Thymus (tissue), 14 donors: ENCODE measurements at places on chromosomes 2 and 18. TPM values are rescaled to one million over a fixed set of nuclear protein-coding genes. Genes with fewer than 3 reads are reported as not detected.

DNA sequence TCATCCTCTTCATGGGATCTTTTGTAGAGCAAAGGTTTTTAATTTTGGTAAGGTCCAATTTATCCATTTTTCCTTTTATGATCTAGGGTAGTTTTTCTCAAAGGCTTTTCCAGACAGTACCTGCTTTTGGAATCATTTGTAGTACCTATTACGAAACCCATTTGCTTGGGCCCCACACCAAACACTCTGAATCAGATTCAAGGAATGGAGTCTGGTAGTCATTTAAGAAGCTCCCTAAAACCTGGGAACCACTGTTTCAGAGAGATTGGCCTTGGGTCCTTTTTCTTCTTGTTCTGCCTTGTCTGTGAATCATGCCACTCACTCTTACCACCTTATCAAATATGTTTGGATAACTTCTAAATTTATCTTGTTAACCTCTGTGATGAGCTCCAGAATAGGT, 40.3 kb downstream of the OSBPL6 start:
- H3K27me3 ChIP-seq = no peaks in the 10 kb centered on the region
- H3K4me3 ChIP-seq = no peak overlapping the region
- H3K27ac ChIP-seq = no peak overlapping the region
- DNase-seq = no peak
- H3K36me3 ChIP-seq = no peaks in the 10 kb centered on the region

Gene NCKAP1
- 23.7 TPM for total RNA-seq

Gene DPY30
- total RNA-seq = 72.3 TPM

DNA sequence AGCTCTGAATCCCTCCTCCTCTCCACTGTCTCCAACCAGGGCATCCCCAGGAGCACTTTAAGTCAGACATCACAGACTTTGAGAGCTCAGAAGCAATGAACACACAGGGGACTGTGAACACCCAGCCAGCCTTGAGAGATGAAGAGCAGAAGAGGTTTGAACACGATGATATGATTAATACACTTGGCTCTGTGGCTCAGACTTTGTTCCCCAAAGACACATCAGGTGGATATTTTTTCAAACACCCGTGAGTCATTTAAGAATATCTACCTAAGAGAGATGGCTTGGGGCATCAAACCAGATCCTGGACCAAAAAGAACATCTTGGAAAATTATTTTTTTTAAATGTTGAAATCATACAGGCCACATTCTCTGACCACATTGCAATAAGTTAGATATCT, 134.9 kb upstream of the OTOS start:
- H3K27me3 ChIP-seq = no peaks in the 10 kb centered on the region
- no peaks in the 10 kb centered on the region for H3K36me3 ChIP-seq
- H3K4me3 ChIP-seq = no peak overlapping the region

DNA sequence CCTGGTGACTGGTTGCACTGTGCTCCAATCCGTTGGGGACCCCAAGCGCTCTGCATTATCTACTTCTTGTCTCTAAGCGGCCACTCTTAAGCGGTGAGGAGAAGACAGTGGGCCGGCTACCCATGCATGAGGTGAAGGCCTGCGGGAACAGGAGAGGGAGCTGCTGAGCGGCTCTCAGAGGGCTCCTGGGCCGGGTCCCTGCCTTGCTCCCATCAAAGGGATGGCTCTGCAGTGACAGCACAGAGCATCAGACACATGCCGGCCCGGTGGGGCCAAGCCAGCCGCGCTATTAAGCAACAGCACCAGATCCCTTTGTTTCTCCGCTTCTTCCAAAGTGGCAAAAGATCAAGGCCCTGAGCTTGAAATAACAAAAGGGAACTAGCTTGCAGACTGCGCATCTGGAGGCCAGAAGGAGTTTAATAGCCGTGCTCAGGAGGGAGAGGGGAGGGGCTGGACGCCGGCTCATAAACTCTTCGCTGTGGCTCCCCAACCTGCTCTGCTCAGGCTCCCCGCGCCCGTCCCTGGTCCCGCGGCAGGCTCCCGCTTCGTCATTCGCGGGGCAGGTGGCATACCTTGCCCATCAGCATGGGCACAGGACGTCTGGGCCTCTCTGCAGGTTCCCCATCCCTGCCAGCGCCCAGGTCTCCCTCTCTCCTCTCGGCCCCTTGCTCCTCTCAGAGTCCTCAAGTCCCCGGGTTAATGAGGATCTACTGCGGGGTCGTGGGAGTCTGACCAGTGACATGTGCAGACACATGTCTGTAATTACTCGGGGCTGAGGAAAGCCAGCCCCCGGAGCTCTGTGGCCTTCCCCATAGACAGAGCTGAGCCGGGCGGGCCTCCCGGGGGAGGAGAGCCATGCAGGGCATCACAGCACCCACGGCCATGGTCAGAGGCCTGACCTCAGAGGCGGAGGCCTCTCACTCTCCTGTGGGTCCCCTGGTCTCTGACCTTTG, 96.7 kb downstream of the ASB1 start:
- H3K27ac ChIP-seq = no peak overlapping the region
- DNase-seq = no peak
- H3K36me3 ChIP-seq = no peaks in the 10 kb centered on the region
- H3K4me1 ChIP-seq = no peaks in the 10 kb centered on the region
- H3K27me3 ChIP-seq = no peaks in the 10 kb centered on the region
- H3K4me3 ChIP-seq = no peak overlapping the region

- H3K4me3 ChIP-seq = no peak overlapping the region
- H3K36me3 ChIP-seq = no peaks in the 10 kb centered on the region
- no peak for DNase-seq
- H3K4me1 ChIP-seq = no peaks in the 10 kb centered on the region
- H3K27me3 ChIP-seq = no peaks in the 10 kb centered on the region
These were observed 140.7 kb downstream of the TTC27 start for GRCh38 chr2:32768387-32769174.

Gene ARHGAP15
- 182 TPM for total RNA-seq
